ENCODE measurements at places on chromosomes 2 and 18. TPM values are rescaled to one million over a fixed set of nuclear protein-coding genes. Genes with fewer than 3 reads are reported as not detected.

DNA sequence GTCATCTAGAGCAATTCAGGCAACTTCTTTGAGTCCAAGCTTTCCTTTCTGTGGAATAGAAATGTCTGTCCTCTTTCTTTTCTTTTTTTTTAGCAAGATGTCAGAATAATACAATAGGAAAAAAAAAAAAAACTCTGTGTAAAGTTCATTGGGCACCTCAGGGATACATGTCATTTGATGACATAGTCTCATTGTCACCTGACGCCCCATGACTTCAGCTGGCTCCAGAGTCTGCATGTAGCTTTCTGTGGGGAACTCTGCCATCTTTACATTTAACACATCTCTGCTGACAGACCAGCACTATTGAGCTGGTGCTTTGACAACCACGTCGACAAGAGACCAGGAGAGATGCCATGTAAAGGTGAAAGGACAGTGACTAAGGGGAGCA is 172.5 kb upstream of the KLF7 start:
- no peak overlapping the region for H3K4me3 ChIP-seq
- no peak for DNase-seq
- H3K4me1 ChIP-seq: no peaks in the 10 kb centered on the region
- H3K27ac ChIP-seq: no peak overlapping the region

SH3BP4 gene
- total RNA-seq: 35.0 TPM

- no peaks in the 10 kb centered on the region for H3K27me3 ChIP-seq
- H3K27ac ChIP-seq: peak overlapping the region; percentile 24
- DNase-seq: peak; percentile 43
- H3K36me3 ChIP-seq: peaks cover 94% of the 10 kb centered on the region
Measured at GRCh38 chr2:231710799-231711676, 2.7 kb downstream of the PTMA start.

ST8SIA3 gene
- total RNA-seq: not detected

GPR45 gene
- total RNA-seq: not detected

GRCh38 chr2:34447097-34447496 is 848.0 kb upstream of the FAM98A start:
- no peak for DNase-seq
- no peaks in the 10 kb centered on the region for H3K36me3 ChIP-seq
- no peaks in the 10 kb centered on the region for H3K4me1 ChIP-seq
- H3K27me3 ChIP-seq: no peaks in the 10 kb centered on the region

DNA sequence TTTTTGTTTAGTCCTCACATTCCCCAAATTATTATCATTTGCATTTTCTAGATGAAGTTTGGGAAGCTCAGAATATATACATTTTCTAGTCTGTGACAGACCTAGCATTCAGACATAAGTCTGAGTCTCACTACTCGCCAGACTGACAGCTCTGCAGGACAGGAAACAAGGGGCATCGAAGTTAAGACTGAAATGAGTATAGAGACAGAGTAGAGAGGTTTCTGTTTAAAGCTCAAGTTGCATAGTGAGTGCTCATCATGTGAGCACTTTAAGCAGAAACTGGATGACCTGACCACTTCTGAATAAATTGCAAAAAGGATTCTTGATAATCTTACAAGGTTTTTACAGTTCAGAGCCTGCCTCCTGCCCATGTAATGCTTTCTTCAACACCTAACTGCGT is 1.1 kb downstream of the HADHB start:
- H3K27me3 ChIP-seq: no peaks in the 10 kb centered on the region
- peaks cover 41% of the 10 kb centered on the region for H3K36me3 ChIP-seq
- H3K4me3 ChIP-seq: peak overlapping the region; percentile 98
- peak overlapping the region; percentile 95 for H3K27ac ChIP-seq
- no peak for DNase-seq

DNA sequence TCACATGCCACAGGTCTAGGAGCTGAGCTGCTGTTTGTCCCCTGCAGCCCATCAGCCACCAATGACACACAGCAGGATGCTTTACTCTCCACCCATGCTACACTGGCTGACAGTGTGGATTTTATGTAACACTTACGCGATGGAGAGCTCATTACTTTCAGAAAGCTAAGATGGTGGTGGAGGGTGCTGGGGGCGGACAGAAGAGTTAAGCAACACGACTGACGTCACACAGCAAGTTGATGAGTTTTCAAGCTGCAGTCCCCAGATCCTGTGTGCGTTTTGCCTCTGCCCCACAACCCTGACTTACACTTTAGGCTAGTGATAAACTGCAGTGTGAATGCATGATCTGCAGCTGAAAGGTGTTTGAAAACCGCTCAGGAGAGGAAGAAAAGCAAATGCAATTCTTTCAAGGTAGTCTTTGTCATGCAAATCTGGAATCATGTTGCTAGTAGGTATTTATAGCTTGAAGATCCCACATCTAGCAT is 42.4 kb downstream of the MRPS5 start:
- no peak for DNase-seq
- peaks cover 10% of the 10 kb centered on the region for H3K4me1 ChIP-seq
- H3K27me3 ChIP-seq: peaks cover 16% of the 10 kb centered on the region
- H3K27ac ChIP-seq: no peak overlapping the region

MC5R gene
- not detected for total RNA-seq

VWC2L gene
- not detected for total RNA-seq

GRCh38 chr2:214069254-214069653 is 341.6 kb upstream of the VWC2L start:
- peak; percentile 40 for DNase-seq
- H3K4me1 ChIP-seq: no peaks in the 10 kb centered on the region
- no peak overlapping the region for H3K27ac ChIP-seq
- no peaks in the 10 kb centered on the region for H3K36me3 ChIP-seq
- H3K4me3 ChIP-seq: no peak overlapping the region

- no peak overlapping the region for H3K27ac ChIP-seq
- no peaks in the 10 kb centered on the region for H3K36me3 ChIP-seq
- peak; percentile 71 for DNase-seq
- H3K4me3 ChIP-seq: no peak overlapping the region
- peaks cover 3% of the 10 kb centered on the region for H3K27me3 ChIP-seq
- H3K4me1 ChIP-seq: no peaks in the 10 kb centered on the region
Measured at GRCh38 chr2:86017901-86018896, 87.5 kb downstream of the POLR1A start.

APLF gene
- total RNA-seq: 4.5 TPM

DNA sequence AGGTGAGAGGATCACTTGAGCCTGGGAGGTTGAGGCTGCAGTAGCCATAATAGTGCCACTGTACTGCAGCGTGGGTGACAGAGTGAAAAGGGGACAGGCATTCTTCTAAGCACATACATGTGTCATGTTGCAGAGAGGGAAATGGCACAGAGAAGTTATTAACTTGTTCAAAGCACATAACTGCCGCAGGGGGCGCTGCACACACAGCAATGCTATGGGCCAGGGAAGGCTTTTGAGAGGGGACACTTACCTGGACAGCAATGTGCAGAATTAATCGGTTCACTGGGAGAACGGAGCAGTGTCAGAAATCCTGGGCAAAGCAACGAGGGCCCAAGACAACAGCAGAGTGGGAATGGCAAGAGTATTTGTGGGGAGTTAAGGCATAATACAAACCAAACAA is 2.4 kb downstream of the SCYGR8 start:
- H3K27ac ChIP-seq: no peak overlapping the region
- no peaks in the 10 kb centered on the region for H3K27me3 ChIP-seq
- no peaks in the 10 kb centered on the region for H3K36me3 ChIP-seq

GRCh38 chr2:102107741-102108070 is 34.8 kb upstream of the IL1R1 start:
- H3K27ac ChIP-seq: no peak overlapping the region
- peak overlapping the region; percentile 7 for H3K4me3 ChIP-seq
- H3K4me1 ChIP-seq: peaks cover 55% of the 10 kb centered on the region
- H3K27me3 ChIP-seq: no peaks in the 10 kb centered on the region

GRCh38 chr2:29000481-29000880 is 19.4 kb downstream of the TOGARAM2 start:
- no peak for DNase-seq
- no peaks in the 10 kb centered on the region for H3K4me1 ChIP-seq
- no peak overlapping the region for H3K27ac ChIP-seq
- peaks cover 28% of the 10 kb centered on the region for H3K27me3 ChIP-seq
- no peak overlapping the region for H3K4me3 ChIP-seq
- no peaks in the 10 kb centered on the region for H3K36me3 ChIP-seq

DNA sequence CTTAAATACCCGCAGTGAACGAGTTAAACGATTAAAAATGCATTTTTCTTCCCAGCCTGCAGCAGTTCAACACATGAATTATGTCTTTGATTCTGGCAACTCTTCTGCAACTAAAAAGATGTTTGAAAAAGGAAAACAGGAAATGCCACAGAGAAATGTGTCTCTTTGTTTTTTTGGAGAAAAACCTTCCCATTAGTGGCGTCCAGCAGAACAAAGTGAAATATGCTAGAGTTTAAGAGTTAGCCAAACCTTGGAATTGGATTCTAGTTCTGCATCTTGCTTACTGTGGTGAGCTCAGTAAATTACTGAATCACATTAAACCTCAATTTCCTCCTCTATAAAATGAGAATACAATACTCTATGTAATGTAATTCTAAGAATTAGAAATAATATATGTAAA is 900.2 kb upstream of the ACVR2A start:
- no peaks in the 10 kb centered on the region for H3K4me1 ChIP-seq
- H3K36me3 ChIP-seq: no peaks in the 10 kb centered on the region
- no peak for DNase-seq
- H3K27ac ChIP-seq: no peak overlapping the region
- no peak overlapping the region for H3K4me3 ChIP-seq

GRCh38 chr2:24104110-24104650 is 19.0 kb downstream of the PFN4 start:
- DNase-seq: no peak
- no peaks in the 10 kb centered on the region for H3K36me3 ChIP-seq
- no peaks in the 10 kb centered on the region for H3K27me3 ChIP-seq
- H3K4me1 ChIP-seq: no peaks in the 10 kb centered on the region

GRB14 gene
- total RNA-seq: 16.6 TPM

CABYR gene
- total RNA-seq: 10.6 TPM

- H3K27ac ChIP-seq: no peak overlapping the region
- H3K4me1 ChIP-seq: peaks cover 10% of the 10 kb centered on the region
- no peak overlapping the region for H3K4me3 ChIP-seq
- no peaks in the 10 kb centered on the region for H3K36me3 ChIP-seq
- peaks cover 72% of the 10 kb centered on the region for H3K27me3 ChIP-seq
- no peak for DNase-seq
Measured at GRCh38 chr2:148999451-148999921, 39.0 kb upstream of the LYPD6B start.

IMP4 gene
- 89.4 TPM for total RNA-seq

CREG2 gene
- 1.3 TPM for total RNA-seq

- peaks cover 8% of the 10 kb centered on the region for H3K4me1 ChIP-seq
- H3K4me3 ChIP-seq: peak overlapping the region; percentile 78
- peaks cover 27% of the 10 kb centered on the region for H3K36me3 ChIP-seq
- DNase-seq: no peak
- no peaks in the 10 kb centered on the region for H3K27me3 ChIP-seq
Measured at GRCh38 chr2:64455545-64455944, 1.6 kb downstream of the LGALSL start.

UGT1A1 gene
- total RNA-seq: 26.7 TPM

Data from Calu3 (cell line).